ENCODE measurements at places on chromosomes 3 and 15.

DNA sequence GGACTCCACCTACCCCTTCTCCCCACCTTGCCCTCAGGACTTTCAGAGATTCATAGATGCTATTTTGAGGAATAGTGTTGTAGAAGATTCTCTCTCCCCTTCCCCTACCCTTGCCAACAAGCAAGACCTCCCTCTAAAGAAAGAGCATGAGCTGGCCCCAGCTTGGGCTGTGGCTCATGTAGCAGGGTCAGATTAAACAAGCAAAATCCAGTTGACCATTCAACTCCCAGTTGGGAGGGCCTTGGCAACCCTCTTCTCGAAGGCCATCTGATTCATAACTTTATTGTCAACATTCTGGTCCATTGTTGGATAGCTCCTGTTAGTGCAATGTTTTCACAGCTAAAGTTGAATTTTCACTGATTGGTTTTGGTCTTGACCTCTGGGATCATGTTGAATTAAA, 41.1 kb downstream of the TNFAIP8L3 start:
- no peak for DNase-seq

- DNase-seq: no peak
Observed at GRCh38 chr3:4614070-4614469, 120.9 kb downstream of the ITPR1 start.

DNA sequence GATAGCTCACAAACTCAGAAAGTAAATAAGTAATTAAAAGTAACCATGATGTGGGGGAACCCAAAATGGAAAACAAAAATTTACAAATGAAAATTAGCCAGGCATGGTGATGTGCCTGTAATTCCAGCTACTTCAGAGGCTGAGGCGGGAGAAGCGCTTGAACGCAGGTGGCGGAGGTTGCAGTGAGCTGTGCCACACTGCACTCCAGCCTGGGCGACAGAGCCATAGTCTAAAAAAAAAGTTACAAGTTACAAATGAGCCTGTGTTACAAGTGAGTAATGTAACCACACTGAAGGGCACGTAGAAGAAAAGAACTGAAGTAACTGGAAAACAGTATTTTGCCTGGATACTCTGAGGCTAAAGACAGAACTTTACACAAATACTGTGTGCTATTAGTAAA, 11.3 kb downstream of the EXOSC7 start:
- DNase-seq: no peak

DNA sequence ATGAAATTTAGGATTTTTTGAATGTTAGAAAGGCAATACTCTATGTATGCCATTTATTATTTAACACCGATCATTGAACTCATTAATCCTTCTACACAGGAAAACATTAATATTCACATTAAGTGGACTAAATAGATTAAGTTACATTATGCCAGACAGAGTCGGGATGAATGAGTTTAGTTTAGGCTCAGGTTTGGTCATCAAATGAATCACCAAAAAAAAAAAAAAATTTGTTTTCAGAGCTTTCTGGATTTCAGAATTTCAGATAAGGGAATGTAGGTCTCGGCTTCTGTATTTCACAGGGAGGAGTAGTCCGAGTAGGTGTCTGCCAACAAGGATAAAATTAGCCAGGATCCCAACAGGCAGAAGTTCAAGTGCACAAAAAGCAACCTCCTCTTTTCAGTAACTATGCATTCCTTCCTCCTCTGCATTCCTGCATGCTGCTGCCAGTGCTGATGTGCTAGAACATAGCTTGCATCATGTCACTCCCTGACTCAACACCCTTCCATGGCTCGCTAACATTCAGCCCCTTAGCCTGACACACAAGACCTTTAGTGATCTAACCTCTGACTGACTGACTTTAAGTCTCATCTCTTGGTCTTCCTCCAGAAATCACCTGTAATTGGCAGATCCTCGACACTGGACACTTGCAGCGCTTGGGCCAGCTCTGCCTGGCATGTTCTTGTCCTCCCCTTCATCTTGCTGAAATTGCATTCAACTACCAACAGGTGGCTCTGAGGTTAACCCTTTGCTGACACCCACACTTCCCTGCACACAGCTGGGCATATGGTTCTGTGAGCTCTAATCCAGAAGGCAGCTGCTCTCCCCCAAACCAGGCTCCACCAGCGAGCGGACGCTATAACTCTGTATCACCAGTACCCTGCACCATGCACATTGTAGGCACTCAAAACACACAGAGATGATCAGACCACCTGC, 145.4 kb upstream of the PROK2 start:
- DNase-seq: peak; percentile 6

DNA sequence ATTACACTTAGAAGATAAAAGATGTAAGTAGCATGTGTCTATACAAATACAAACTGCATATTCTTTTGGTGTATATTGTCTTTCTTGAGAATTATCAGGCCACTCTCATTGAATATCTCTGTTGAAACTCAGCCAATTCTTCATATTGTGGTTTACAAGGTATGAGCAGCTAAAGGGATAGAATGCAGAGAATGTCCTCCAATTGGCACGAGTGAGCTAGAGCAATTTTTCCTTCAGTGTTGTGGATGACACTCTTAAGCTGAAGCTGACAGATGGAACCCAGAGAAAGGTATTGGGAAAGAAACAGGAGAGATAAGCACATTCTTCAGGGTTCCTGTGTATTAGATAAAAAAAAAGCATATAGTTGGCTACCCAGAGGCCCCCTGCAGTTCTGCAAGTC, 453.1 kb downstream of the EPHA3 start:
- no peak for DNase-seq

Measured in DMS 273 treated with DMSO at 0.1 percent for 48 hours (cell line).